ENCODE measurements at places on chromosomes 4 and X. TPM values are rescaled to one million over a fixed set of nuclear protein-coding genes. Genes with fewer than 3 reads are reported as not detected.
A peak's percentile ranks its signal among the peaks of the same experiment; 100 is the strongest.

GRCh38 chr4:135338181-135338580 is 1136.6 kb upstream of the PABPC4L start:
- H3K27me3 ChIP-seq, result no peaks in the 10 kb centered on the region
- no peak overlapping the region for H3K4me3 ChIP-seq
- no peak overlapping the region for H3K27ac ChIP-seq
- H3K36me3 ChIP-seq, result no peaks in the 10 kb centered on the region
- DNase-seq, result no peak

DNA sequence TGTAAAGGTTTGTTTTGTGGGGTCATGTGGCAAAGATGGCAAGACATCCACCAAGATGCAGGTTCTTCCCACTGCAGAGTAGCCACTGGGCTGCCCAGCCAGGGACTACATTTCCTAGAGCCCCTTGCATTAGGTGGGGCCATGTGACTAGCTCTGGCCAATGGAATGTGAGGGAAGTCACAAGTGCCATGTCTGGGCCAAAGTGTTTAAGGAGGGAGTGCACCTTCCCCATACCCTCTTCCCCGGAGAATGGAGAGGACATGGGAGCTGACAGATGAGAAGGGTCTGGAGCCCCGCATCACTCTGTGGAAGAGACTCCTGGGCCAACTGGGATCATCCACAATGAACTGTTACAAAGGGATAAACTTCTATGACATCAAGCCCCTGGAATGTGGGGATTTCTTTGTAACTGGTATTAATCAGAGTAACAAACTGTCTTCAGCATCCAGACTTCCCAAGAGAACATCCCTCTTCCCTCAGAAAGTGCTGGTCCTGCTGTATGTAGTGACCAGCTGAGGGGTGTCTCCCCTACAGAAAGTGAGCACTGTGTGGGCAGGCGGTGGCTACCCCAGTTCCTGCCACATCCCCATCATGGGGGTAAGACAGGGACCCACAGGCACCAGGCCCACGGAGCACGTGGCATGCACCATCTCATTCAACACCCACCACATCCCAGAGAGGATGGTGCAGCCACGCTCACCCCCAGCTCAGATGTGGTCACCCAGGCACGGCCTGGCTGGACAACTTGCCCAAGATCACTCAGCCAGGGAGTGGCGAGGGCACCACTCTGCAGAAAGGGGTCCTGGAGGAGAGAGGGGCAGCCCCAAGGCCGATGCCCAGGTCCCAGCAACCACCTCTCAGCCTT is 10.9 kb downstream of the PPP2R2C start:
- no peaks in the 10 kb centered on the region for H3K4me1 ChIP-seq
- H3K4me3 ChIP-seq, result no peak overlapping the region
- H3K27me3 ChIP-seq, result no peaks in the 10 kb centered on the region
- peak; percentile 13 for DNase-seq

GRCh38 chr4:87806520-87806919 is 7.2 kb downstream of the IBSP start:
- DNase-seq, result no peak
- no peaks in the 10 kb centered on the region for H3K36me3 ChIP-seq
- H3K4me1 ChIP-seq, result no peaks in the 10 kb centered on the region
- H3K27me3 ChIP-seq, result no peaks in the 10 kb centered on the region

DNA sequence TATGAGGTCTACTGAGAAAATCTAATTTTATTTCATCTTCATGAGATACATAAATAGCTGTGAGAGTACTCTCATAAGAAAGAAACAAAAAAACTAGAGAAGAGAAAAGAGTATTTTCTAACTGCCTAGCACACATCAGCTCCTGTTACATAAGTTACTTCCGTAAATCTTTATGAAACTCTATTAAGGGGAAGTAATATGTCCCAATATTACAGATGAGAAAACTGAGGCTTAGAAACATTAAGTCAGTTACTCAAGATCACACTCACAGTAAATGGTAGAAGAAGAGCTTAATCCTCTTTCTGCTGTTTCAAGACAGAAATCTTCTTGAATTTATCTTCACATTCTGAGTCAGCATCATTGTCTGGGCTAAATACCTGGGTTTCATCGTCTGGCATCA is 164.1 kb downstream of the DTHD1 start:
- no peaks in the 10 kb centered on the region for H3K27me3 ChIP-seq
- no peaks in the 10 kb centered on the region for H3K4me1 ChIP-seq
- DNase-seq, result no peak
- H3K36me3 ChIP-seq, result no peaks in the 10 kb centered on the region
- no peak overlapping the region for H3K27ac ChIP-seq

IQSEC2 gene
- total RNA-seq, result 51.6 TPM

- H3K36me3 ChIP-seq, result no peaks in the 10 kb centered on the region
- no peaks in the 10 kb centered on the region for H3K4me1 ChIP-seq
- H3K27ac ChIP-seq, result no peak overlapping the region
- H3K27me3 ChIP-seq, result no peaks in the 10 kb centered on the region
- H3K4me3 ChIP-seq, result no peak overlapping the region
These were observed 782.5 kb upstream of the INTU start for GRCh38 chr4:126850286-126850685.

Data from Peyer's patch (tissue), 4 donors.